ENCODE measurements at places on chromosomes 5 and 9. TPM values are rescaled to one million over a fixed set of nuclear protein-coding genes. Genes with fewer than 3 reads are reported as not detected.

Gene NPM1
- 5,553 TPM for total RNA-seq

Gene IFNB1
- total RNA-seq: not detected

Gene CCDC107
- 4.1 TPM for total RNA-seq

Gene SPATA31D4
- total RNA-seq: not detected

Gene SOHLH1
- 0.32 TPM for total RNA-seq

Gene HAVCR1
- 0.93 TPM for total RNA-seq

Gene PCDHGC4
- total RNA-seq: not detected

Gene TMEM161B
- total RNA-seq: 15.0 TPM

Gene CRAT
- total RNA-seq: 29.3 TPM

Gene ZNF367
- total RNA-seq: 8.1 TPM

Gene NREP
- 48.5 TPM for total RNA-seq

Gene SLC34A3
- total RNA-seq: 0.38 TPM

Gene FUT7
- not detected for total RNA-seq

Gene RPP25L
- total RNA-seq: 24.5 TPM

Gene OR1J2
- total RNA-seq: not detected

Gene BTNL3
- total RNA-seq: not detected

Gene PCDH12
- not detected for total RNA-seq

Gene PCDHB15
- total RNA-seq: 0.27 TPM

Gene GALT
- total RNA-seq: 21.1 TPM

Gene NEURL1B
- 0.11 TPM for total RNA-seq

Gene RASEF
- 0.07 TPM for total RNA-seq

Gene PCDHA10
- total RNA-seq: not detected

Gene ZNF622
- total RNA-seq: 44.7 TPM

Gene PAPPA
- 0.09 TPM for total RNA-seq

Gene SMIM15
- 74.4 TPM for total RNA-seq

Gene AIF1L
- total RNA-seq: 36.5 TPM

Gene CDO1
- total RNA-seq: 5.3 TPM

Gene SGCD
- not detected for total RNA-seq

Gene TSSK1B
- not detected for total RNA-seq

Gene POLR1E
- total RNA-seq: 37.8 TPM

Gene THOC3
- total RNA-seq: 95.1 TPM

Gene DBH
- total RNA-seq: not detected

Gene BRINP1
- not detected for total RNA-seq

Gene SLC46A2
- not detected for total RNA-seq

Gene TCF7
- 6.8 TPM for total RNA-seq

Gene PDCD1LG2
- total RNA-seq: not detected

Gene CNTNAP3
- not detected for total RNA-seq

Gene CMBL
- 19.6 TPM for total RNA-seq
